ENCODE measurements at places on chromosomes 3 and 15.
A peak's percentile ranks its signal among the peaks of the same experiment; 100 is the strongest.

- no peak for DNase-seq
Observed at GRCh38 chr15:58594898-58595297, 154.6 kb downstream of the ADAM10 start.

DNA sequence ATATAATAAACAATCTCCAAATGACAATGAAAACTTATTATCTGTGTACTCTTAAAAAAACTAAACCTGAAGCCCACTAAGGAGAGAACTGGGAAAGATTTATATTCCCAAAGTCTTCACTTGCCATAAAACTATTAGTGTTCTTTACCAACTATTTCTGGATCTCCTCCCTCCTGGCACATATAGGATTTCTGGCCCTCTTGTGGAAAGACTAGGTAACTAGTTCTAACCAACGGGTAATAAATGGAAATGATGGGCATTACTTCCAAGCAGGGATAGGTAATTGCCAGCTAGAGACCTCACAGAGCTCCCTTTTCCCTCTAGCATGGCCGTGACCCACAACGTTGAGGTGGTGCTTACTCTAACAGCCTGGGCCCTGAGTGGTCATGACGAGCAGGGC is 110.1 kb downstream of the DNAH12 start:
- peak; percentile 1 for DNase-seq

GRCh38 chr15:43525131-43525530 is 7.7 kb downstream of the MAP1A start:
- no peak for DNase-seq

- DNase-seq, result no peak
Observed at GRCh38 chr3:173599673-173600072, 202.1 kb downstream of the NLGN1 start.

All from epithelial cell of prostate (primary cell).